ENCODE measurements at places on chromosomes 4 and X.

- DNase-seq, result no peak
These were observed 89.0 kb downstream of the EFNB1 start for GRCh38 chrX:68917799-68918198.

- no peak for DNase-seq
These were observed 102.8 kb upstream of the CLNK start for GRCh38 chr4:10787365-10787764.

DNA sequence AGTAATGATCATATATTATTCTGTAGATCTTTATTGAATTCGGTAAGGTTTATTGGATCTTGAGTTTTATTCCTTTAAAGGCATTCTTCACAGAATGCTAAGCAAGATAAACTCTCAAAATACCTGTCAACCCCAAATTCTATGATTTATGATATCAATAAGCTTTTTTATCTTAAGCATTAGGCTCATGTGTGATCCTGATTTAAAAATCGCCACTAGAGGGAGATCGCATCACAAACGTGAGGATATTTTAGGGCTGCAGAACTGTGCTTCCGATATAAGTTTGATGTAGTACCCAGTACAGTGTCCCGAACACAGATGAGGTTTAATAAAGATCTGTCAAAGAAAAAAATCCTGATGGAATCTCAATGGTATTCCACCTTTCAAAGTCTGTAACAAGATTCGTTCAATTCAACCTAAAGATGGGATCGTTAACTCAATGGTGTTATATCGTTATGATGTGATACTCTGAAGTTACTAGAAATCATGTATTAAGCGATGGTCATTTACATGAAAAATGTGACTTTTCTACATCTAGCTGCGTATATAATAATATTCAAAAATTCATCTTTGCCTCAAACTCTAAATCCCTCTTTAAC, 169.0 kb downstream of the CORIN start:
- no peak for DNase-seq

DNA sequence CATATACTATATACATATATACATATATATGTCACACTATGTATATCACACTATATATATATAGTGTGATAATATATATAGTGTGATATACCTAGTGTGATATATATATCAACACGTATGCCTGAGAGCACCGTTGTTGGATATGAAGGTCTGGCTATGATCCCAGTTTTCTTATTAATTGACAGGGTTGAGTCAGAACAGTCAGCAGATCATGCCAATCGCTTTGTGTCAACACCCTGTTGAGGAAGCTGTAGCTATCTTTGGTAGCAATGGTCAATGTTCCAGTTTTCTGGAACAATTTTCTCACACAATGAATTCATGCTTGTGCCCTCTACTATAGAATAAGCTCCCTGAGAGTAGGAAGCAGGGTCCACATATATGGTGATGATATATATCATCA, 496.0 kb upstream of the AGA start:
- DNase-seq, result no peak

- no peak for DNase-seq
These were observed 3.9 kb downstream of the CTBP1 start for GRCh38 chr4:1244978-1245471.

DNA sequence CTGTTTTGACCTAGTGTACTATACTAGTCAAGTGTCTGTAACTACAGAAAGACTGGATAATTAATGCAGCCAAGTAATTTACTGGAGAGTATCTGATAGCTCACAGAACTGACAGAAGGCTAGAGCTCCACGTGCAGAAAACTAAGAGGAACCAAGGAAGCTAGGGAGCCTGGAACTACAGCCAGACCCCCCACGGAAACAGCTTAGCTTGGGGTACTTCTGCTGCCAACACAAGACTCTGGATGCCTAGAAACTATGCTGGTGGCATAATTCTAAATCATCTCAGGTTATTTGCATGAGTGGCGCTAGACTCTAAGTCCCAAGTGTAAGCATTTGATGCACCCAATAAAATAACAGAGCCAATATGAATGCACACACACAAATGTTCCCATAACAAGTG, 26.5 kb downstream of the HUWE1 start:
- DNase-seq, result no peak

GRCh38 chr4:13559413-13559812, 15.1 kb upstream of the NKX3-2 start:
- DNase-seq, result no peak

DNA sequence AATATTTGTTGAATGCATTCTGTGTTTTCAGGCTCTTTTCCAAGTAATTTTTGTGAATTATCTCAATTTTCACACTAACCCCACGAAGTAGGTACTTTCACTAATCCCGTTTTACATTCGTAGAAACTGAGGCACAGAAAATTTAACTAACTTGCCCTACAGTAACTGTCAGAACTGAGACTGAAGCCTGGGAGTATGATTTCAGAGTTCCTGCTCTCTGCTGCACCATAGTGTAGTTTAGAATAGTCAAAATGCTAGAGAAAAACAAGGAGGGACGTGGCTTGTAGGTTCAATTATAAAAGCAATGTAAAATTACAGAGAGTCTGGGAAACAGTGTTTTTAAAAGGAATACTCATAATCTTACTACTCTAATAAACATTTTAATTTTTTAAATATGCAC, 2.2 kb downstream of the CLCN3 start:
- no peak for DNase-seq

GRCh38 chrX:131577999-131578734, 34.3 kb downstream of the OR13H1 start:
- DNase-seq, result no peak

- DNase-seq, result no peak
These were observed 21.4 kb upstream of the RBPJ start for GRCh38 chr4:26299254-26299882.

DNA sequence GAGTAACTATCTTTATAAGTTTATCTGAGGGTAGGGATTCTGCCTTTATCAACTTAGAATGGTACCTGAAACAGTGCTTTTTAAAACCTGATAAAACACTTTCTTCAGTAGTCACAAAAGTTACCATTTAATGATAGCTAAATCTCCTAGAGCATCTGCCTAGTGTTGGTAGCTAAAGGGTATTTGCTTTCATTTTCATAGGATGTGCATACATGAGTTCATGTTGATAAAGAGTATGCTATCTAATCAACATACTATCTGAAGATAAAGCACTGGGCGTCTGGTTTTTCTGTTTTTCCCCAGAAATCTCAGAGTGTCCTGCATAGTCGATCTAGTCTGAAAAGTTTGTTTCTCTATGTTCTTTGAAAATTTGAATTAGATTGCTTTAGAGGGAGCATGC, 75.1 kb downstream of the ADGRL3 start:
- DNase-seq, result no peak

- DNase-seq, result no peak
These were observed 14.5 kb downstream of the CISD2 start for GRCh38 chr4:102883278-102883677.

GRCh38 chrX:55490121-55490520, 473 bp upstream of the USP51 start:
- no peak for DNase-seq

DNA sequence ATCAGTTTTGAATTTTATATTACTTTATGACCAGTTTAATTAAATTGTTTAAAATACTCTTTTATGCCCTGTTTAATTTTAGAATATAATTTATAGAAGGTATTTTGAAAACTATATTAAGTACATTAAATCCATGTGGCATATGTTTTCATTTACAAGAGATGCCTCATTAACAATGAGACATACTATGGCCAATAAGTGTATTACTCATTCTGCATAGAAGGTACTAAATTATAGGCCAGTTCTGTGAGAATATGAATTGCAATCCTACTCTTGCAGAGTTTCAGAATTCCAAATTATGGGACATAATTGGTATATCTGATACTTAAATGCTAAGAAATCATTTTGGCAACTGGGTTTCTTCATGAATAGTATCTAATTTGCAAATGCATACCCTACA, 951.1 kb downstream of the FAT4 start:
- DNase-seq, result no peak

- DNase-seq, result no peak
These were observed 14.7 kb downstream of the RAB9A start for GRCh38 chrX:13703589-13703988.

DNA sequence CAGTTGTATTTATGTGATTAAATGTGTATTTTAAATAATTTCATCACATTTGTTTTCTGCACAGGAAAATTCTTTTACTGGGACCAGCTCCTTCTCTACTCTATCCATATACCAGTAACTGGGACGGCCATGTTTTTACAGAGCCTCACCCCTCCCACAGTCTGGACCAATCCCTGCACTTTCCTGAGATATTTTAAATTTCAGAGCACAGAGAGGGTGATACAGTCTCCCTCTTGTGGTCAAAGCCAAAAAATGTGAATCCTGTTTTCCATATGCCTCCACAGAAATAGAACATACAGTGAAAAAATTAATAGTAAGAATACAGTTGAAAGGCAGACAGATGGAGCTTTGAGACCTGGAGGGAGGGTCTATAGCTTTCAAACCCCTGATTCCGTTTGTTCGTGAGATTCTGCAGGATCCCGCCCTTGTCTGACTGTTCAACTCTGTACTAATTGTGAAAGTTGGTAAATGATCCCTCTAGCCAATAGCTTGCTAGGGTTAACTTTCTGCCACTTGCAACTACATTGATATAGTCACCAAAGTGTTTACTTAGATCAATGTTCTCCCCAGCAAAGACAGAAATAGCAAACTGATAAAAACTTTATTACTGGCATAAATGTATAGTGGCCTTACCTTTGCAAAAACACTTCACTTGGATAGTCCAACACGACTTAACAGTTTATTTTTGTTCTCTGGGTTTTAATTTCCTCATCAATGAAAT, 172.2 kb downstream of the PPARGC1A start:
- DNase-seq, result no peak

GRCh38 chrX:66914080-66914479, 275.2 kb upstream of the EDA2R start:
- DNase-seq, result no peak

DNA sequence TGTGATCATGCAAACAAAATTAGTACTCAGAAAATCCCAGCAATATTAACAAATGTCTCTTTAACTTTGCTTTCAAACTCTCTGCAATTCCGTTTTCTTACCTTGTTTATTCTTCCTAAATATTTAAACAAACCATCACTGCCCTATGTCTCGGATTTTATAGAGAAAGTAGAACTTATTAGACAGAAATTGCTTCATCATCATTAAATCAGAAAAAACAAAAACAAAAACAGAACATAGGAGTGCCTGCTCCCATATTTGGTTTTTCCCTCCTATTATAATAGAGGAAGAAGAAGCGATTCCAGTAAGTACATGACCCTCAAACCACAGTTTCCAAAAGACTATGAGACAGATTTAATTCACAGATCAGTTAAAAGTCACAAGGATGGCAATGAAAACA, 1228.0 kb downstream of the RPA4 start:
- no peak for DNase-seq

- no peak for DNase-seq
These were observed 53.5 kb downstream of the REELD1 start for GRCh38 chr4:146267826-146268225.

GRCh38 chr4:53688186-53688790, 97.0 kb upstream of the LNX1 start:
- no peak for DNase-seq

GRCh38 chr4:19776021-19776459, 475.7 kb upstream of the SLIT2 start:
- no peak for DNase-seq

Data from DMS79 (cell line).